ENCODE measurements at places on chromosomes 6 and 20.

GRCh38 chr6:3119040-3119723 lies 671 bp downstream of the BPHL start:
- DNase-seq: no peak

DNA sequence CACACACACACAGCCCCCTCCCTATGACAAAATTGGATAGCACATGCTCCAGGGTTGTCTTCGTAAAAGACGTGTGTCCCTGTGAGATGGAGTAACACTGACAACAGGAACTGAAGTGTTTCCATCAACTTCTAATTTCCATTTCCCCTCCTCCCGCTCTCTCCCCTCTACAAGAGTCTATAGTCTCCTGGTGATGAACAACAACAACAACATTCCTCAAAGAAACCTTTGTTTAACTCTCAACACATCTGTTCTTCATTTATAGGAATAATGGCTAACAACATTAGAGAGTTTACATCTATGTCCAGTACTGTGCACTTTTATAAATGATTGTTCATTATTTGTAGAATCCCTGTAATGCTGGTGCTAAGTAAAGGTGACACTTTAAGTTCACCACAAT lies 205.8 kb upstream of the SSTR4 start:
- DNase-seq: no peak

GRCh38 chr6:119312875-119313338 lies 36.7 kb downstream of the MAN1A1 start:
- DNase-seq: no peak

DNA sequence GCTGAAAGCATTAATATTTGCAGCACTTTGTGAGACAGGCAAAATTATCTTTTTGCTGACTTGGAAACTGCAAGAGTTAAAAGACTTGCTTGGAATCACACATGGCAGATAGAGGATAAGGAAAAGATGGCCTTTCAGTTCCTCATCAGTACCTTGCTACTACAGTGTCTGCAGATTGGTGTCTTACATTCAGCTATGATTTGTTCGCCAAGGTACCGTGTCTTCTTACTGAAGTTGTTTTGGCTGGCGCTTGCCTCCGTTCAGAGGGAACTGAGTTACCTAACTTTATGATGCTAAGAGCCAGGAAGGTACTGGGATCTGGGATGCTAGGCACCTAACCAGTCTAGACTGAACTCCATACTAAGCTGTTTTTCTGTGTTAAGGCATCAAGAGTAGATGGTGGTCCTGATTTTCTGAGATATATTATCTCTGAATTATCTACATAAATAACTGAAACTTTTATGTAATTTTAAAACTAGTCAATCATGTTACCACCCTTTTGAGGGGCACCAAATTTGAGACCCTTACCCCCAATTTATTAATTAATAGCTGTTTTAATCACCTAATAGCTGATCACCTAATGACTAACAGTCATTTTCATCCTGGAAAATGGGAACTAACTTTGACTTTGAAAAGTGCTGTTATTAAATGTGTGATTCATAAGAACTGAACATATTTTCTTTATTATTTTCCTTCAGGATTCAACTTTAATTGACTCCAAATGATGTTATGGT lies 2.5 kb downstream of the WTAP start:
- no peak for DNase-seq

GRCh38 chr20:48823960-48824498 lies 3.8 kb downstream of the PREX1 start:
- no peak for DNase-seq

GRCh38 chr20:56616716-56617115 lies 12.4 kb upstream of the TFAP2C start:
- peak; percentile 49 for DNase-seq

DNA sequence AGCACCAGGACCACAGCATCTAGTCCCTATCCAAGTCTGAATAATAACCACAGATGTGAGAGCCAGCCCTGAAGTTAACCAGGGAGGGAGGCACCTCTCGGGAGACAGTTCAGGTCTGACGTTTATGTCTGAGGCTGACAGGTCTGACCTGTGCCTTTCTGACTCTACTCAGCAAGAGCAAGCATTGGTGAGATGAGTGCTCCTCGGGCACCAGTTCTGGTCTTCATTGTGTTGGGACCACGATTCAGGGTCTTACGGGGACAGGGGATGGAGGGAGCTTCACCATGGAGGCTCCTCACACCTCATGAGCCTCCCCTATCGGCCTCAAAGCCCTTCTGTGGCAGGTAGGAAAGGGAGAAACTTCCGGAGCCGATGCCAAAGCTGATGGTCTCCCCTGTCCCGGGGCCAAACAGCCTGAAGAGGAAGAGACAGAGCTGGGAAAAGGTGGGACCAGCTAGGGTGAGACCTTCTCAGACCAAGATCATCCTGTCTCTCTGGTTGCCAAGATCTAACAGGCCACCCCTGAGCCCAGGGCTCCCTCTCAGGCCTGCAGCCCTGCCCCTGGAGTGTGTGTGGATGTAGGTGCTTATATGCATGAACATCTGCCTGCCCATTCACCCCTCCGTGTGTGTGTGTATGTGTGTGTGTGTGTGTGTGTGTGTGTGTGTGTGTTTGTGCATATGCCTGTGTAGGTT lies 170.5 kb downstream of the VEGFA start:
- DNase-seq: no peak

- DNase-seq: no peak
Observed at GRCh38 chr6:156807028-156807427, 29.9 kb downstream of the ARID1B start.

DNA sequence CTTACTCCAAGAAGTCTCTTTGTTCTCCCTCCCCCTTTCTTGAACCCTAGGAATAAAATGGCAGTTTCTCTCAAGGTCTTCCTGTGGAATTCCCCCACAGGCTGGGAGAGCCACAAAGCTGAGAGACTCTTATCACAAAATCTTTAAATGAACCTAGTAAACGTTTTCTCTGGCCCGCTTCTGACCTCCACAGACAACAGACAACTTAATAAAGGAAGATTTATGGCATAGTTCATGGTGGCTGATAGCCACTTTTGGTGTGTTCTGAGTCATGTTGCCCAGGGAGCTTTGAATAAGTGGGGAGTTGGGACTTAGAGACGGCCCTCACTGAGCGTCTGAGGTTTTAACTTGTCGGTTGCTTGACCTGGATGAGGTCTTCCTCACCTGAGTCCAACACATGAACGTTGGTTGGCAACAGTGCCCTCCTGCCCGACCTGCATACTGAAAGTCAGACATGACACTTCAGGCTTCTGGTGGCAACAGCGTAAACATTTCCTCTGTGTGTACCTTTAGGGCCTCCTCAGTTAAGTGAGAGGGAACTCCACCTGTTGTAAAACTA lies 124.1 kb downstream of the FOXO3 start:
- no peak for DNase-seq

DNA sequence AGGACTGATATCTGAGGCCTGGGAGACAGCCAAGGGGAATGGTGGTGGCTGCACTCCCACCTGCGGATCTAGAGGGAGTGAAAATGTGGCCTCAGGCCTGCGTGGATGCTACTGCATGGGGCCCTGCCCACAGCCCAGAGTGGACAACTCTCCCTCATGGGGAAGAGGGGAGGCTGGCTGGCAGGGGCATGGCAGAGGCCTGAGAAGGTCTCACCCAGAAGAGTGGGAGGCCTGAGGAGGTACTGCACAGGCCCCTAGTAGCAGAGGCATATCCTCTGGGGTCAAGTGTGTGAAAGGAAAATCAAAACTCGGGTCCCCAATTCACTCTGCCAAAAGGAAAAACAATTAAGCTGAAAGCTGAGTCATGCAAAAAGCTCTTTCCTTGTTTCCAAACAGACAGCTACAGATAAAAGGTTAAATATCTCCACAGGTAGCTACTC lies 158.2 kb downstream of the AKAP7 start:
- DNase-seq: no peak

- no peak for DNase-seq
Observed at GRCh38 chr20:19277381-19277780, 64.9 kb downstream of the SLC24A3 start.

DNA sequence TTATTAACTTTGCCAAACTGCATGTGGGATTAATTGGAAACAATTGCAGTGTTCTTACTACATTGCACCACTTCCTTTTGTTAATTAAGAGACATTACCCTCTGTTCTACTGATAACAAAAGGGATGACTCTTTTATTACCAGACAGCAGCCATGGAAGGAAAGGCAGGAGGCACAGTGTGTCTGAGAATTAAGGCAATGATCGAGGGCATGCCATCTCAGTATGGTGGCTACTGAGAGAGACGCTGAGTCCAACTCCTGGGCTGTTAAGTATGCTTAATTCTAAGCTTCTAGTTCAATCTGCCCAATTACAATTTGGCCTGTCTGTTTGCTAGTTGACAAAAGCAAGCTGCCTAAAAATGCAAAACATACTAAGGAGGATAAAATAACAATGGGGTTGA lies 227.4 kb downstream of the PHACTR1 start:
- no peak for DNase-seq

GRCh38 chr6:44897316-44897715 lies 430.8 kb upstream of the RUNX2 start:
- no peak for DNase-seq

DNA sequence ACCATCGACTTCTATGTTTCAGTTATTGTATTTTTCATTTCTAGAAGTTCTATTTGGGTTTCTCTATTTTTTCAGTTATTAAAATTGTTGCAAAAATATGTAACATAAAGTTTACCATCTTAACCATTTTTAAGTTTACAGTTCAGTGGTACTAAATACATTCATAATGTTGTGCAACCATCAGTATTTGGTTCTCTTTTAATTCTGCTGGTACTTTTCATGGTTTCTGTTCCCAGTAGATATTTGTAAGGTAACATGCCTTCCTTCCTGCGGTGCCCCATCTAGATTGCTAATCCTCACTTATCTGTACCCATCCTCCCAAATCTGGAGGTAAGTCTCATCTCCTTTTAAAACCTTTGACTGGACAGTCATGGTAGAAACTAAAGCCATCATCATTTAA lies 47.9 kb downstream of the TGM2 start:
- no peak for DNase-seq

DNA sequence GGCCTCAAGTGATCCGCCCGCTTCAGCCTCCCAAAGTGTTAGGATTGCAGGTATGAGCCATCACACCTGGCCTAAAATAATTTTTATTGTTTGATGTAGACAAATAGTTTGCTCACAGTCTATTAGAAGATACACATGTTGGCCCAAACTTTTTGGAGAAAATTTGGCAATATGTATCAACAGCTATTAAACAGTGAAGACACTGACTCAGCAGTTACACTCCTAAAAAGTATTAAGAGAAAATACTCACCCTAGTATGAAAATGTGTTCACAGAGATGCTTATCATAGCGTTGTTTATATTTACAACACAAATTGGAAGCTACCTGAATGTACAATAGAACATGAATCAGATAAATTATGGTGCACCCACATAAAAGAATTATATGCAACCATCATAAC lies 173.1 kb downstream of the WDR27 start:
- DNase-seq: no peak

GRCh38 chr20:31833130-31833930 lies 12.1 kb downstream of the FOXS1 start:
- peak; percentile 80 for DNase-seq

GRCh38 chr6:63730311-63730710 lies 94.7 kb downstream of the PHF3 start:
- no peak for DNase-seq

- no peak for DNase-seq
Observed at GRCh38 chr6:145964948-145965366, 799 bp upstream of the SHPRH start.

GRCh38 chr6:30686009-30686907 lies at the start of gene PPP1R18:
Gene PPP1R18, minus strand, starts transcription at chr6:30686645. Its CDS starts 627 bp downstream, at chr6:30686018.
- DNase-seq: peak; percentile 91

DNA sequence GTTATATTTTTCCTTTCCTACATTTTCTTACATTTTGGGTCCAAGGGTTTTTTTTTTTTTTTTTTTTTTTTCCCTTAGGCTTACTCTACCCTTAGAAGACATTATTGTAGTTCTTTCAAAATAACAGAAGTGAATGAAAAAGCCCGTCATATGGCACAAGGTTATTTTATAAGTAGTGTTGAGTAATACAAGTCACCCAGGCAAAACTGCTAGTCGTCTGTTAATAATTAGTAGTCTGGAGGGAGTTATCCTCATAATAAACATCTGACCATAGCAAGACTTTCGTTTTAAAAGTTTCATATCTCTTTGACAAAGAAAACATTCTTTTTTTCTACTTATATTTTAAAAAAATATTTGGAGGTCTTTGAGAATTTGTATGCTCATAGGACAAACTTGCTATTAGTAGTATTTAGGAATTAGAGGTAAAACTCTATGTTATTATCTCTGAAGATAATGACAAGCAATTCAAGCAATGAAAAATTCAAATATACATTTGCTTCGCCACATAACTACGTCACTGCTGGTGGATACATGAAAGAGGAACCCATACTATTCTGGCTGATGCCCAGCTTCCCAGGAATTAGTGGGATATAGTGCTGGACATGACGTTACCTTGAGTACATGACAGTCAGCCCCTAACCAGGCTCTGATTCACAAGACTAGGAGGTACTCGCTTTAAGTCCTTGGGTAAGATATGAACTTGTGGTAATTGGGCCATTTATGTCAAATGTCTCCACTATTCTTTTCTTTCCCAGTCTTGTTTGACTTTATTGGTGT lies 532.8 kb downstream of the GRIK2 start:
- DNase-seq: no peak

DNA sequence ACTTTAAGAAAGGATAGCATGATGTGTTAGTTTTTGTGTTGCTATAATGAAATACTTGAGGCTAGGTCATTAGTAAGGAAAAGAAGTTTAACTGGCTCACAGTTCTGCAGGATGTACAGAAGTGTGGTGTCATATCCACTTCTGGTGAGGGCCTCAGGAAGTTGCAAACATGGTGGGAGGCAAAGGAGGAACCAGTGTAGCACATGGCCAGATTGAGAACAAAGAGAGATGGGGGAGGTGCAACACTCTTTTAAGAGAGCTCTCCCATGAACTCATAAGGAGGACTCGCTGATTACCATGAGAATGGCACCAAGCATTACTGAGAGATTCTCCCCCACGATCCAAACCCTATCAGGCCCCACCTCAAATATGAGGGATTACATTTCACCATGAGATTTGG lies 265.4 kb downstream of the RIMS1 start:
- DNase-seq: no peak

GRCh38 chr20:58046311-58046710 lies 182.1 kb downstream of the ANKRD60 start:
- no peak for DNase-seq

DNA sequence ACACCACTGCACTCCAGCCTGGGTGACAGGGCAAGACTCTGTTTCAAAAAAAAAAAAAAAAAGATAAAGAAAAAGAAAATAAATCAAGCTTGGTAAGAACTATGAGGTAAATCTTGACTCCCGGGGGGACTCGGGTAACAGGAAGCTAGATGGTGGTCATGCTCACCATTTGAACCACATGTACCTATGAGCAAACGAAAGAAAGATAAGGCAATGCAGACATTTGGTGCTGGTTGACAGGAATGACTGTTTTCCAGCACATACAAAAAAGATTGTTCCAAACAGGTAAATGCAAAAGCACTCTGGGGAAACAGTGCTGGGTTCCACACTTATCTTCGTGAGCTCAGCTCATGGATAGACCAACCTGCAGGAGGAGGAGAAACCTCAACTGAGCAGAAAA lies 22.8 kb upstream of the PTPN1 start:
- no peak for DNase-seq

DNA sequence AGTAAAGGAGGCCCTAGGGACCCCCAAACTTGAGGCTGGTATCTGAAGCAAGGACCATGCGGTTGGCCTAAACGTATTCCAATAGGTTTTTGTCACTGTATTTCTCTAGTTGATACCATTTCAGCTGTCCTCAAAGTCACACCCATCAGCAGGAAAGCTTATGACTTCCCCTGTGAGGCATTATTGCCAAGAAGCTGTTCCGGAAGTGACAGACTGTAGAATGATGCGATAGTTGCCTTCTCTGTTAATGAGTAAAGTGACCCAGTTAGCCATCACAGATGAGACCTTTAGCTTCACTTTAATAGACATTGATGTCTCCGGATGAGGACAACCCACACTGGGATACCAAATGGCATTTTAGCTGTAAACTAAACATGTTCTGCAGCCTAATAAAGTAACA lies 147.9 kb downstream of the RNGTT start:
- DNase-seq: no peak

Data from Right ventricle myocardium superior (tissue), 1 donor.